ENCODE measurements at places on chromosomes 7 and 10.

DNA sequence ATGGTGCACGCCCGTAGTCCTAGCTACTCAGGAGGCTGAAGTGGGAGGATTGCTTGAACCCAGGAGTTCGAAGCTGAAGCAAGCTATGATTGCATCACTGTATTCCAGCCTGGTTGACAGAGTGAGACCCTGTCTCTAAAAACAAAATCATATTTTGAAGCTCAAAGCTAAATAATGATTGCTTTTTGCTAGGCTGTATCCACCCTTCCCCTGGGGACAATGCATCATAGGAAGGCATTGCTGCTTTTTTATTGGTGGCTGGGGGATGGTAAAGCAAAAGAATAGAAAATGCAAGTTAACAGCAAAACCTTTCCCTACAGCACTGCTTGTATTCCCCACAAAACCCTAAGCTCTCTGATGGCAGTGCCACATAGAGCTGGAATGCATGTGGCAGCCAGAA, 107.5 kb upstream of the WAC start:
- no peak for DNase-seq

DNA sequence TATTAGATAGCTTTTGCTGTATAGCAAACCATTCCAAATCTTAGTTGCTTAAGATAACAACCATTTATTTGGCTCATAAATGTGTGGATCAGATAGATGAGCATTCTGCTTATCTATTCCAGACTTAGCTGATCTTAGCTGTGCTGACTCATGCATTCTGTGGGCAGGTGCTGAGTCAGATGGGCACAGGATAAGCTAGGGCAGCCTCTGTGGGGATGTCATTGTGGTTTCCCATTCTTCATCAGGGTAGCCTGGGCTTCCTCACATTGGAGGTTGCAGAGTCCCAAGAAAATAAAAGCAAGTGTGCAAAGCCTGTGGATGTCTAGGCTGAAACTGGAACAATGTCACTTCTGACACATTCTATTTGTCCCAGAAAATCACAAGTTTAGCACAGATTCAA, 917.0 kb downstream of the TYW1 start:
- no peak for DNase-seq

DNA sequence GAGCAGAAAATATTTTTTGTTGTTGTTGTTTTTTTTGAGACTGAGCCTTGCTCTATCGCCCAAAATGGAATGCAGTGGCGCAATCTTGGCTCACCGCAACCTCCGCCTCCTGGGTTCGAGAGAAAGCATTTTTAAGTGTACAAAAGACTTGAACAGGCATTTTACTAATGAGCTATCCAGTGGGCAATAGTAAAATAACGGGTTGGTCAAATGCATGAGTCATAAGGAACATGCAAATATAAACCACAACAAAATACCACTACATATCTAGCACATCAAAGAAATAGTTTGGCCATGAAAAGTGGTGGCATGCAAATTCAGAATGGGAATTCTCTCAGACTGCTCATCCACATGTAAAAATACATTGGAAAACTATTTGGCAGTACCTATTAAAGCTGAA, 71.7 kb upstream of the TMEM106B start:
- no peak for DNase-seq

- no peak for DNase-seq
Observed at GRCh38 chr7:155408651-155409586, 49.0 kb upstream of the EN2 start.

- no peak for DNase-seq
Observed at GRCh38 chr7:121157885-121158590, 169.5 kb downstream of the CPED1 start.

DNA sequence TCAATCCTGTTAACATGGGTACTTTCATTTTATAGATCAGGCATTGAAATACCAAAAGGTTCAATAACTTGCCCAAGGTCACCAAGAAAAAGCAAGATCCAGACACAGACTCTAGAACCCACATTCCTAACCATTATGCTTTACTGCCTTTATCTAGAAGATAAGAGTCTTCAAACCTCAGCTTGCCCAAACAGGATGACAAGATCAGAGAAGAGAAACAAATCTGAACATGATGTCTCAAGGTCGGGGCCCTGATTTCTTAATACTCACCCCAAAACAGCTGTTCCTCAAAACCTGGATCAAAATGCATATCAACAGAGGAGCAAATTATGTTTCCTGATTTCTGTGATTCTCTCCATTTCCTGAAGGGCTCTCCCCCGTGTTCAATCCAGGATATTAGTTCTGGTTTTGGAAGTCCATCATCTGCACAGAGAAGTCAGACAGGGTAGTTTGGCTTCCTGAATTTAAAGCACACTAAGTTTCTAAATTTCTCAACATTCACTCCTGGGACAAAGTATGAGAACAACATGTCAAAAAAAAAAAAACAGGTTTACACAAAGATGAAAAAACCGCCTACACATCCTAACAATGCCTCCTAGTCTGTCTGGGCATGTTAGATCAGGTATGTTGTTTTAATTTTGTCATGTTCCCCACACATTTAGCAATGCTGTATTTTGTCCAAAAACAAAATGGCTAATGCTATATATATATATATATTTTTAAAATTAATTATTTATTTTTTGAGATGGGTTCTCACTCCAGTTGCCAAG, 16.2 kb downstream of the ZNF786 start:
- DNase-seq, result no peak

DNA sequence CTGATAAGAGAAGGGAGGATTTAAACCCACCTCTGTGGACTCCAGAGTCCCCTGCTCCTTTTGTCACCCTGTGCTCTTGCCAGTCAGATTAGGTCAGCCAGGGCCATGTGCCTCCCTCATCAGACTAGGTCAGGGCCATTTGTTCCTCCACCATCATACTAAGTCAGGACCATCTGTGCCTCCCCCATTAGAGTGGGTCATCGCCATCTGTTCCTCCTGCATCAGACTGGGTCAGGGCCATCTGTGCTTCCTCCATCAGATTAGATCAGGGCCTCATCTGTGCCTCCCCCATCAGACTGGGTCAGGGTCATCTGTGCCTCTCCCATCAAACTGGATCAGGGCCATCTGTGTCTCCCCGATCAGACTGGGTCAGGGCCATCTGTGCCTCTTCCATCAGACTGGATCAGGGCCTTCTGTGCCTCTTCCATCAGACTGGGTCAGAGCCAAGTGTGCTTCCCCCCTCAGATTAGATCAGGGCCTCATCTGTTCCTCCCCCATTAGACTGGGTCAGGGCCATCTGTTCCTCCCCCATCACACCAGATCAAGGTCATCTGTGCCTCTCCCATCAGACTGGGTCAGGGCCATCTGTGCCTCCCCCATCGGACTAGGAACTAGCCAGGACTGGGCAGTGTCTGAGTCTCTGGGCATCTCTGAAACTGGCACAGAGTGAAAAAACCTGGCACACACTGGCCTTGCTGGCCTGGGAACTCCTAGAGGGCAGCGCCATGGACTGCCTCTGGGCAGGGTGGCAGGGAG, 11.5 kb downstream of the MYL10 start:
- no peak for DNase-seq
